ENCODE measurements at places on chromosomes 3 and 15.

- no peak for DNase-seq
Observed at GRCh38 chr15:36251450-36251849, 328.0 kb upstream of the CDIN1 start.

- no peak for DNase-seq
Observed at GRCh38 chr15:48419896-48420295, 88.7 kb downstream of the DUT start.

GRCh38 chr3:180492047-180492446 lies 109.9 kb upstream of the TTC14 start:
- DNase-seq = no peak

GRCh38 chr3:149145974-149146373 lies 16.5 kb downstream of the HPS3 start:
- no peak for DNase-seq

DNA sequence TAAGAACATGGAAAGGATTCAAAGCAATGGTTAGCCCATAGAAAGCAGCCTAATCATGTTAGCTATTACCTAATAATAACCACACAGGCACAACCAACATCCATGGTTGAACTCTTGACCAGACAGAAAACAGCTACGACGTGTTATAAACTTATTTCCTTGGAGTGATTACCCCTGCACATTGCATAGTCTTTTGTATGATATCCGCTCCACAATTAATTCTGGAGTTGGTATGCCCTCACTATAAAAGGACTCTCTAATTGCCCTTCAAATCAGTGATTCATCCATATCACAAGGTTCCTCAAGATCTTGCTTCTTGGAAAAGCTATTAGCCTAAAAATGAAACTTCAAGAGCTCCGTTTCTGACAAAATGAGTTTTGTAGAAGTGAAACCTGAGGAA lies 117.9 kb downstream of the SYNPR start:
- no peak for DNase-seq

DNA sequence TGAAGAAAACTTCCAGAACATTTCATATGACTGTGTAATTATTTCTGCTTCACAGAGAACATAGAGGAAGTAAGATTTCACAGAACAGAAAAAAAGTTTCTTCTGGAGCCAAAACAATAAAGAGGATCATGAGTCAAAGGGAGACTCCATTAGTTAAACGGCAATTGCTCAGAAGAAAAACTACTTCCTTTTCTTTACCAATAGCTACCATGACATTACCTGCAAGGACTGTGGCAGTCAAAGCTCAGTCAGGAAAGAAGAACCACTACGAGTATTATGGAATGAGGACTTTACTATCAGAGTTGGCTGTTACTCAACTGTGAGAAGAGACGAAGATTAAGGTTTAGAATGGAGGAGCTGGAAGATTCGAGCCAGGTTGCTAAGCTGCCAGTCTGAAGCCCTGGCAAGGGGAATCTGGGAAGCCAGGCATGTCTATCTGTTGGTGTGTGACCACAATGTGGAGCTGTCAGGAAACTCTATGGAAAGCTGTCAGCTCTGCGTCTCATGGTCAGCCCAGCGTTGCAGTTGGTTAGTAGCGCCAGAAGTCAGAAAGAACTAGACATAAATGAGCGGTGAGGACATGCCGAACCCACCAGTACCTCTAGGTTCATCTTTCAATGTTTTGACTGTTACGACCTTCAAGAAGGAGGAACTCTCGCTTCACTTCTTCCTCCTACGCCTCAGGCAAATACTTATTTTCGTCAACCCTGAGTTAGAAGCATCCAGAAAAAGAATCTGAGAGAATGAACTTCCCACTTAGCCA lies 604.3 kb downstream of the FGF12 start:
- DNase-seq = no peak

DNA sequence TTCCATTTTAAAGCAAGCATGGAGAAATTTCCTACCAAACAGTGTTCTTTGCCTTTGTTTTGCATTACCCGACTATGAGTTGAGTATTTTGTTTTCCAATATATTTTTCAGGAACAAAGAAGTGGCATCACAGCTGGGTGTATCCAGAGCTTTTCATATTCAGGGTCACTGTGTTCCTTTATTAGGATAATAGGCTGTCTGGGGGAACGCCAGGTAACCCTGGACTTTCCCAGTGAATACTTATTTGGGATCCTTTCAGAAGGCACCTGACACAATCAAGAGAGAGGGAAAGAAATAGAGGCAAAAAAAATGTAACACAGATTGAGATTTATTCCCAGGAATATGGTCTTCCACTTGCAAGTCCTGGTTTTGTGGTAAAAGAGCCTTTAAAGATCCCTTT lies 44.4 kb downstream of the PAQR5 start:
- no peak for DNase-seq

DNA sequence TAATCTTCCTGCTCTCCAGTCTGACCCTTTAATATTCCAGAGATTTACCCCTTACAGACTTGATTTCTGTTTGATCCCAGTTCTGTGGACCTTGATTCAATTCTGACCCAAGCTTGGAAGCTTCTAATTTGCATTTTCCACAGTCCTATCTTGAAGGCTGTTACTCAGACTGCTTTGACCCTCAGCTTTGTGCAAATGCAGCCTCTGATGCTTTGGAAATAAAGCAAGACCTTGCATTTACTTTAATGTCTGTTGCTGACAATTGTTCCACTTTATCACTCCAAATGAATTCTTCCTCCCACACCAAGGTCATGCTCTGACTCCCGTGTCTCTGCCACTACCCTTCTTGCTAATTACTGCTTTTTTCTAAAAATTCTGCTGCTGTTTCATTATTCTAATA lies 886.0 kb downstream of the TUSC7 start:
- DNase-seq = no peak

- DNase-seq = no peak
Observed at GRCh38 chr15:57477736-57478522, 101.6 kb downstream of the CGNL1 start.

- DNase-seq = no peak
Observed at GRCh38 chr15:40929660-40930429, 705 bp downstream of the DLL4 start.

DNA sequence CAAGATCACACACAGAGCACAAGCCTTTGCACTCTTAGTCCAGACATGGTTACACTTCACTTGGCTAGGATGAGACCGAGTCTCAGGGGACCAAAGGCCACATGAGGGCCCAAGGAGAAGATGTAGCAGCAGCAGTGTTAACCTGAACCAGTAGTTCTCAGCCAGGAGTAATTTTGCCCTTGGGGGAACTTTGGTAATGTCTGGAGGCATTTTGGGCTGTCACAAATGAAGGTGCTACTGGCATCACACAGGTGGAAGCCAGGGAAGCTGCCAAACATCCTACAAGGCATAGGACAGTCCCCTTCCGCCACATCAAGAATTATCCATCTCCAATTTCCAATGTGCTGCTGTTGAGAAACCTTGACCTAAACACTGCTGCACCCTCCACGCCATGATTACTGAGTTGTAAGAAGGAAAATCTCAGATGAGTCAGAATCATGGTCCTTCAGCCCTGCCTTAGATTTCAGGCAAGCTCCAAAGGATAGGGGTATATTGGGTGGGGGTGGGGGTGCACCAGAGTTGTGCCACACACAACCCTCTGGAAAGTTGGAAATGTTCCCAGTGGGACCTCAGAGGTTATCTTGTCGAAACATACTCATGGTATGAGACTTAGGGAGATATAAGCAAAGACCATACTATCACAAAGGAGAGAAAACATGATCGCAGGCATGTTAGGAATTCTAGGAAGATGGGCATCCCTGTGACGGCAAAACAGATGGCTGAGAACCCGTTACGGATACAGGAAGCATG lies 36.2 kb downstream of the SEMA5B start:
- no peak for DNase-seq

GRCh38 chr3:146308682-146309081 lies 57.8 kb upstream of the PLSCR4 start:
- DNase-seq = no peak

GRCh38 chr3:188482929-188483328 lies 329.0 kb downstream of the LPP start:
- DNase-seq = no peak

DNA sequence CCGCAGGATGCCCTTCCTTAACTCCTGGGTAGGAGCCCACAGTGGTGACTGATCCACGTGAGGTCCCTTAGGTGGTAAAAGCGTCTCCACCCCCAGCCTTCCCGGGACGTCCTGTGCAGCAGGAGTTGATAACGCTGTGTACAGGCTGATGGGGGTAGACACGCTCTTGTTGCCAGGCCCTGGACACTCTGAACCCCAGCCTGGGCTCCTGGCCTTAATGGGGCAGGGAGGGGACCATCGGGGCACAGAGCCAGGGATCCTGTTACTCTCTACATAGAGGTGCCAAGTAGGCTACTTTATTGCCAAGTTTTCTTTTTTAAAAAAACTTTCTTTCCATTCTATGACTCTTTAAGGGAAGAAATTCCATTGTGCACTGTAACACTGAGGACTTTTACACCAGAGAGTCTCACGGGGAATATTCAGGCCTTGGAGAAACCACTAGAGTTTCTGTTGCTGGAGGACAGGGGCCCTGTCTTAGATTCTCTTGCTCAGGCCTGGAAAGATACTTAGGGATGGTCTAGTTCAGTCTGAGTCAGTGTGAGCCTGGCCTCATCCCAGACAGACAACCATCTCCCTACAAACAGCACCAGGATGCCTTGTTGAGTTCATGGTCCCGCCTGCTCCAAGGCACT lies 104.3 kb upstream of the RNU6-1 start:
- DNase-seq = no peak

- DNase-seq = no peak
Observed at GRCh38 chr3:155069729-155070128, 10.4 kb upstream of the MME start.

DNA sequence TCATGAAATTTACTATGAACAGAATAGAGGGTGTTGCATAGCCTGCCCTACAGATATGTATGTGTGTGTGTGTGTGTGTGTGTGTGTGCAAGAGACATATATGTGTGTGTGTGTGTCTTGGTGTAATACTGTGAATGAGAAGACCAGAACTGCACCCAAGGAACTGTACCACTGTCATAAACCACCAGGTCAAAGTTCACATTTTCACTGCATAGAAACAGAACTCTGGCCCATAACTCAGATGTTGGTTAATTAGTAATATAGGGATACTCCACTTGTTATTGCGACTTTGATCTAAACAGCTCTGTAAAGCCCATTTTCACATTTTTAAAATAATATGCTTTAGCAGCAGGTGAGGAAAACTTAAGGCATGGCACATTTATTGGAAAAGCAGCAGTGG lies 111.8 kb downstream of the IGF2BP2 start:
- DNase-seq = no peak

DNA sequence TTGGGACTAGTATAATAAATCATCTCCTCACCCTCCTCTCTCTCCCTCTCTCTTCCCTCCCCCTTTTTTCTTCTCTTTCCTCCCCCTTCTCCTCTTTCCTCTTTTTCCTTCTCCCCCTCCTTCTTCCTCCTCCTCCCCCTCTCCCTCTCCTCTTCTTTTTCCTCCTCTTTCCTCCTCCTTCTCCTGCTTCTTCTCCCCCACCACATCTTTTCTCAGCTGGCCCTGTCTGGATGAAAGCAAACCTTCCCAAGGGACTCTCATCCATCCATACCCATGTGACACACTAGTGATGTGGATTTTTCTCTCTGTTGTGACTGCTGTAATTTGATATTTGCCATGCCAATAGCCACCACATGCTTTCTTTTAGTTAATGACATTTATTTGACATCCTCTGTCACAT lies 127.2 kb downstream of the EBLN2 start:
- no peak for DNase-seq

GRCh38 chr15:70196372-70197316 lies 98.9 kb upstream of the TLE3 start:
- peak; percentile 53 for DNase-seq

- no peak for DNase-seq
Observed at GRCh38 chr3:128067489-128067888, 15.3 kb downstream of the SEC61A1 start.

DNA sequence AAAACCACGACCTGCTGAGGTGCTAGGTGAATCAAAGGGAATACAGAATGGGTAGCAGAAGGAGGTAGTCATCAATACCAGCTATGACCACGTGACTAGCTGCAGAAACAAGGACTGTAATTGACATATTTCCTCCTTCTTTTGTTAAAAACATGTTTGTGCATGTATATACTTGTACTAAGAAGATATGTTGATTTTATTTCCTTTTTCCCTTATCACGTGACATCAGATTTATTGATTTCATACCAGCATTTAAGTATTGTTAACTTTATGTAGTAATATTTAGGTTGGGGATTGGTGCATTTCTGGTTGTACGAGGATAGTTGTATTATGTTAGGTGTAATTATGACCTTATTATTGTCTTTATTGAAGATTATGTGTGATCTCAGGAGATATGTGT lies 36.2 kb downstream of the PEX5L start:
- DNase-seq = no peak

DNA sequence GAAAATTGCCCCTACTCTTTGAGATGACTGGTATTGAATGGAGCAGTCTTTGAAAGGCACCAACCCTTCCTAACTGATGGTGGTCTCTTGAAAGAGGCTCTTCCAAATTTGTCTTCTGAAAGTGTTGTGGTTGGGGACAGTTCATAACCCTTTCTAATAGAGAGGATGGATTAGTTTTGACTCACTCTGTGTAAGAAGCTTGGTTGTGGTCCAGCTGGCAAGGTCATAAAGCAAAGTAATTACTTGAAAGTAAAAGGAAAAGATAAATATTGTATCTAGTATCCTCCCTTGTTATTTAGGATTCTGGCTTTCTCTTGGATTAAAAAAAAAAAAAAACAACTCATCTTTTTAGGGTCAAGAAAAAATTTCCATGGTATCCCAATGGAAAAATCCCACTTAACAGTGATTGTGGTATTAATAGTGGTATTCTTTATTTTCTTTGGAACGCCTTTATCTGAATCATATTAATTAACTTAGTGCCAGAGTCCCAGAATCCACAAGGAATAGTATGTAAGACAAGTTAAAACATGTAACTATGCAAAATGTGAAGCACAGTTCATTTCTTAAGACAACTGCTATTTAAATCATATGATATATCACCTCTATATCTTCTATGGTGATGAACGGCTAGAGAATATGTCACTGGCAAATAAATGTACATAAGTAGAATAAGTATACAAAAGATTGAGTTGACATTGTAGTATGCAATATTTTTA lies 469.3 kb upstream of the CDIN1 start:
- DNase-seq = no peak

GRCh38 chr3:71244826-71245488 lies 338.6 kb downstream of the FOXP1 start:
- DNase-seq = no peak

- no peak for DNase-seq
Observed at GRCh38 chr15:94300612-94301011, 69.3 kb downstream of the MCTP2 start.

DNA sequence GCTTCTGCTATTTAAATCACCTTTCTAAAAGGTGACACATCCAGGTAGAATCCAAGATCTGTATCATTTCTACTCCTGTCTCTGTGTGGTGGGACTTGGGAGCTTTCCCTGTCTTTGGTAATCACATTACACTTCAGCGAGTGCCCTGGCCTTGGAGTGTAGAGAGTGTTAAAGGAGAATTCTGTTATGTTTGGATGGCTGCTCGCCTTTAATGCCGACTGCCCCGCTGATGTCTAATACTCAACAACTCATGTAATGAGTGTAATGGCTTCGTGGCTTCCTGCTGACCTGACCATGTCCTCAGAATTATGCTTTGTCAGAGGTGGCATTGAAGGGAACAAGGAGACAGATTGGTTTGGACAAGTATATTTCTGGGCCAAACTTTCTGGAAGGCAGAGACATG lies 66.3 kb upstream of the LRTM1 start:
- no peak for DNase-seq
